ENCODE measurements at places on chromosomes 2 and 18.

GRCh38 chr2:66982766-66983165 lies 414.4 kb upstream of the ETAA1 start:
- DNase-seq = no peak

DNA sequence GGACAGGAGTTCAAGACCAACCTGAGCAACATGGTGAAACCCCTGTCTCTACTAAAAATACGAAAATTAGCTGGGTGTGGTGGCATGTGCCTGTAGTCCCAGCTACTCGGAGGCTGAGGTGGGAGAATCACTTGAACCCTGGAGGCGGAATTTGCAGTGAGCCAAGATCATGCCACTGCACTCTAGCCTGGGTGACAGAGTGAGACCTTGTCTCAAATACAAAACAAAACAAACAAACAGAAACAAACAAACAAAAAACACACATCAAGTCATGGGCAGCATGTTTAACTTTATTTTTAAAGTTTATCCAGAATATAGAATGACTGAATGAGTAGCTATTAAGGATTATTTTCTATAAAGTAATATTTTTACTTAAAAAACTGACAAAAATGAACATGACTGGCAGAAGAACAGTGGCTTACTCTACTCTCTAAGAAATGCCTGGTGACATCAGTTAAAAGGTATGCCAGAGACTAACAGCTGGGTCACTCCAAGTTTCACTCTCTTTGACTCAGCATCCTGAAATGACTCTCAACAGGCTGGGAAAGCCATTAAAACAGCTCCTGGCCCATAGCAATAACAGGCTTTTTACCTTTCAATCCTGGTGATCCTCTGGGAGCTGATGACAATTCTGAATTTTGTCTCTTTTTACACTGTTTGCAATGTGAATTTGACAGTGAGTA lies 281.6 kb upstream of the STON1 start:
- DNase-seq = peak; percentile 26

- no peak for DNase-seq
Observed at GRCh38 chr2:231743376-231744116, 35.2 kb downstream of the PTMA start.

GRCh38 chr2:85999061-85999831 lies 106.4 kb downstream of the POLR1A start:
- peak; percentile 32 for DNase-seq

- peak; percentile 57 for DNase-seq
Observed at GRCh38 chr2:225889452-225889851, 489.9 kb downstream of the NYAP2 start.

- DNase-seq = no peak
Observed at GRCh38 chr18:79940126-79940813, 11.2 kb downstream of the SLC66A2 start.

DNA sequence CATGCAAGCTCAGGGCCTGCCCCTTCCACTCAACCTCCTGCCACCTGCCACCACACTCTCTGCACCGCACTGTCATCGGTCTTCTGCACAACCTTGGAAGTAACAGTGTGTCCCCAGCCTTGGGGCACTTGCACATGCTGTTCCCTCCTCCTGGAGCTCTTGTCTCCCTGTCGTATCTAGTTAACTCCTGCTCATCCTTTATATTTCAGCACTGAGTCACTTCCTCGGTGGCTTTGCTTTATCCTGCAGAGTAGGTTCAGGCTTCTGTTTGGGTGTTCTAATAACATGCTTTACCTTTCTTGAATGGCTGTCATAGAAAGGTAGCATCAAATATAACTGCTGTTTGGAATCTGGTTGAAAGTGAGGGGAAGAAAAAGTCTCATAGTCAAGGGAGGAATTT lies 25.3 kb downstream of the PAX8 start:
- no peak for DNase-seq

GRCh38 chr2:218257390-218257981 lies 3.3 kb upstream of the GPBAR1 start:
- DNase-seq = peak; percentile 94

DNA sequence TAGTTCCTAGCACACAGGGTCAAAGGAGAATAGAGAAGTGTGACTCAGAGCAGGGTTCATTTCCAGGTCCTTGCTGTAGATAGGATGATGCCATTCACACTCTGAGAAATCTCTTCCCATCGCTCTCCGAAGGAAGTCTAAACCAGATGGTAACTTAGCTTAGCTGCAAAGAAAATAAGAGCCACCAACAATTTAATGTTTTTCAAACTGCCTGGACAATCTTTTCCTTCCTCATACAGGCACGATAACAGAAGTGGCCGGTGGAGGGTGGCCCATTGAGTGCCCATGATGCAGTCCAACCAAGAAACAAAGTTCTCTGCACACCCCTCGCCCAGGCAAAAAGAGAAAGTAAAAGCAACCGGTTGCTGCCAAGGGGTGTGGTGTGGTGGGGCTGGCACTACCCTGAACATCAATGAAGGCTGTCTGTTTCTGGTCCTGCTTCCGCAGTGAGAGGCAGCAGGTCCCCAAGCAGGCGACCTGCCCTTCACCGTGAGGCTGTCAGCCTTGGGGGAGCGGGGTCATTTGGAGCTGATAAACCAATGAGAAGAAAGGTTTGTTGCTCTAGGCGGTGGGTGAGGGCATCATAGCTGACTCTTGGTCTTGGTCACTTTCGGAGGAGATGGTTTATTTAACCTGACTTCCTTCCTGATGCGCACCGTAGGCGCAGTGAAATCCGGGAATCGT lies 105.6 kb upstream of the CD302 start:
- peak; percentile 79 for DNase-seq

DNA sequence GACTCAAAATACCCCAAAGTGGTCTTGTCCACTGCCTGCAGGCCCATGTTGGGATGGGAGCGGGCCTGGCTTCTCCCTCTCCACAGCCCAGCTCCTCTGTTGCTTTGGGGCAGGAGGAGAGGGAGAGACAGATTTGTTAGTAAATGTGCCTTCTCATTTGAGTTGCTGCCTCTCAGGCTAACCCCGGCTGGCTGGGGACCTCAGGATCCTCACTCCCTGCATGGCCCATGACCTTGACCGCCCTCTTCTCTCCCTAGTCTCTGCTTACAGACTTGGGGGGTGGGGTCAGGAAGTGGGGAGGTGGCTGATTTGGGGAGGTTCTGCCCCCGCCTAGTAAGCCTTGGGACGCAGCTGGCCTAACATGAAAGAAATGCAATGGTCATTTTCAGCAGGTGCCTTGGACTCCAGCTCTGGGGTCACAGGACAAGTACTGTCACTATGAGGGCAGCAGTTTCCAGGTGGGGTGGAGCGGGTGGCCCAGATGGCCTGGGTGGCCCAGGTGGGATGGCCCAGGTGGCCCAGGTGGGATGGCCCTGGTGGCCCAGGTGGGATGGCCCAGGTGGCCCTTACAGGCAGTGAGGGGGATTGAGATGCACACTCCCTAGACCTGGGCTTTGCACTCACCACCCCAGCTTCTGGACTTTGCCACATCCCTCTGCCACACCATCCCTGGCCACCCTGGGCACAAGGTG lies 24.1 kb downstream of the HJURP start:
- no peak for DNase-seq

DNA sequence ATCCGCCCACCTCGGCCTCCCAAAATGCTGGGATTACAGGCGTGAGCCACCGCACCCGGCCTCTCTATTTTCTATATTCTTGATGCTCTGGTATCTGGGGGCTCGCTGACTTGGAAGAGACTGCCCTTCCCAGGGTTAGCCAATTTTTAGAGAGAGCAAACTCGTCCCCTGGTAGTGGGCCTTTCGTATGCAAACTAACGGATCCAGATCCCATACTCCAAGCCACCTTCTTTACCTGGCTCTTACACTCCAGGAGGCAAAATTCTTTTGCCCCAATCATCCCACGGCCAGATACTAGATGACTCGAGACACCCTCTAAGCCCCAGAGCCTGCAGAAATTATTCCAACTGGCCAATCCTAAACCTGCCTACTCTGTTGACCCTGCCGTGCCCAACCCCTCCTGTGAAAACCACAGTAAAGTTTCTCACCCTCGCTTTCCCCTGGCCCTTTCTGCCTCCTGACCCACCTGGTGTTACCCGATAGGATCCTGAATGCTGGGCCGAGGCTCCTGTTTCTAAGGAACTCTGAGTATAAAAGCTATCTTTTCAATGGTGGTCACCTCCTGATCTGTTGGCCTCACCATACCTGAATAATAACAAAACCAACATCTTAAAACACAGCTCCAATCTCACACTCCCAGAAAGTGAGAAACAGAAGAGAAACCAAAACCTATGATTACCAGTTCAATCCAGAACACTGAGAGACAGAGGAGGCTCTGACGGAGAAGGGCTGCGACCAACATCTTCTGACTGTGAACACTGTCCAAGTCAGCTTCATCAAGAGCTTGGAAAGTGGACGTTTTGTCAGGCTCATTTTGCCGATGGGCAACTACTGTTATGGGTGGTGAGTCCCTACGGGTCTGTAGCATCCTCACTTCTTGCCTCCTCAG lies 57.6 kb upstream of the ZNF532 start:
- DNase-seq = no peak

DNA sequence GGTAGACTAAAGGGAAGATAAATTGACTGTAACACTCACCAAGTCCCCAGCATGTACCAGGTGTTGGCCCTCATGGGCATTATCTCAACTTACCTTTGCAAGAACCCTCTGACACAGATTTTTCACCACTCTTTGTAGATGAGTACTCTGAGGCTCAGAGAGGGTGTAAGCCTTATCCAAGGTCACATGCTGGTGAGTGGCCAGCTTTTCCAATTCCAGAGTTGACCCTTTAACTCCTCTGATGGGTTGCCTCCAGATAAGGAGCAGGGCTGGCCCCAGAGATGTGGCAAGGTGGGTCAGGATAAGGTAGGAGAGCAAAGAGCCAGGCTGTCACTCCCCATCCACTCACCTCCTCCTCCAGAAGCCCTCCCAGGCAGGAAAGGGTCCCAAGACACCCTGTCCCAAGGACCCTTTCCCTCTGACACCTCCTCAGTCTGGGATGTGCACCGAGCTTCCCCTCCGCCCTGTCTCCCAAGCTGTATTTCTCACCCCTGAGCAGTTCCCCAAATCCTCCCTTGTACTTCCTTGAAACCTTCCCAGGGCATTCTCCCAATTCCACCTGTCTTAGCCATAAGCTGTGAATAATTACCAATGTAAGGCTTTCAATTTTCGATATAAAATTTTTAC lies 165.9 kb downstream of the ZFP36L2 start:
- DNase-seq = no peak

DNA sequence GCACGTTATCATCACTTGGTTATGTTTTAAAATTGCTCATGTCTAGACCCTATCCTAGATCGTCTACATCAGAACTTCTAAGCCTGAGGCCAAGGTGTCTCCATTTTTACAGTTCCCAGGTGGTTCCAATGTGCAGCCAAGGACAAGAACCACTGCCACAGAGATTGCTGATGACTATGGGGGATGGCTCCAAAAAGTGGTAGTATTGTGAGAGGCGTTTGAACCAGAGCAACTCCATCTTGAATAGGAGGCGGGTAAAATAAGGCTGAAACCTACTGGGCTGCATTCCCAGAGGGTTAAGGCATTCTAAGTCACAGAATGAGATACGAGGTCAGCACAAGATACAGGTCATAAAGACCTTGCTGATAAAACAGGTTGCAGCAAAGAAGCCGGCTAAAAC lies 212.6 kb upstream of the FBXO11 start:
- no peak for DNase-seq

- no peak for DNase-seq
Observed at GRCh38 chr2:41460661-41461060, 587.2 kb upstream of the PKDCC start.

DNA sequence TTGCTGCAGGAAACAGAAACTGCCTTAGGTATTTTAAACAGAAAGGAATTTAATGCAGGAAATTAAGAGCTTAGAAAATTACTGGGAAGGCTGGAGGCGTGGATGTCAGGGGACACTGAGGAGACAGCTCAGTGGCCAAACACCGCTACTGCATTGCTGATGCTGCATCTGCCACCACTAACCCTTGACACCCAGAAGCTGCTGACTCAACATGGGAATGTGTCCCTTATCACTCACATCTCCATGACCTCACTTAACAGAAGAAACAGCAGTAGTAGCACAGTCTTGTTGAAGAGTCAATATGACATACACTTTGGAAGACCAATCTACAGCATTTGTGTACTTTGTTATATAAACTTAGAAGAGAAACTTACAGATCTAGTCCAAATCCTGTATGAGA lies 906.1 kb downstream of the SLC4A3 start:
- no peak for DNase-seq

GRCh38 chr18:41724195-41724594 lies 230.8 kb upstream of the PIK3C3 start:
- no peak for DNase-seq

DNA sequence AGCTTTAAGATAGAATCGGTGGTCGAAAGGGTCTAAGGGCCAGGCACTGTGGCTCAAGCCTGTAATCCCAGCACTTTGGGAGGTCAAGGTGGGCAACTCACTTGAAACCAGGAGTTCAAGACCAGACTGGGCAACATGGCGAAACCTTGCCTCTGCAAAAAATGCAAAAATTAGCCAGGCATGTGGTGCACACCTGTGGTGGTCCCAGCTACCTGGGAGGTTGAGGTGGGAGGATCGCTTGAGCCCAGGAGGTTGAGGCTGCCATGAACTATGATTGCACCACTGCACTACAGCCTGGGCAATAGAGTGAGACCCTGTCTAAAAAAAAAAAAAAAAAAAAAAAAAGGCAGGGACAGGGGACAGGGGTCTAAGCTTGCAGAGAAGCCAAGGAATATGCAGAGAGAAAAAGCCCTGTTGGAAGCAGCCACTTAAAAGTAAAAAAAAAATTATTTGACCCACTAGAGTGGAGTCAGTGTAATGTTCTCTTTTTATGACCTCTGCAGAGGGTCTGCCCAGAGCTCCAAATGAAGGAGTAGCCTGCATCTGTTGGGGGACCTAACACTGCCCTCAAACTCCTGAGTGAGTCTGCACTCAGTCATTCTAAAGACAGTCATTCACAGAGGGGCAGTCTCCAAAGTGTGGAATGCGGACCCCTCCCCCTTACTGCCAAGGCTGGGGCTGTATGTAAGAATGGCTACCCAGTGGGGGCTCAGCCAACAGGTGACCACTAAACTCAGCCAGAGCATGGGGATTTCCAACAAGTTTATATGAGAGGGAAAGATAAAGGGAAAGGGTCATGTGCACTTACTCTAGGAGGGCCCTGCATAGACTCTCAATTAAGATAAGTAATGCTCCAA lies 118.5 kb upstream of the CDCA7 start:
- no peak for DNase-seq

GRCh38 chr2:236337465-236338325 lies 73.5 kb upstream of the ASB18 start:
- no peak for DNase-seq

GRCh38 chr2:96500385-96501066 lies 4.6 kb downstream of the NEURL3 start:
- no peak for DNase-seq

GRCh38 chr2:71226096-71226964 lies 573 bp downstream of the PAIP2B start:
- no peak for DNase-seq

- DNase-seq = no peak
Observed at GRCh38 chr2:58992062-58992706, 751.1 kb upstream of the FANCL start.

GRCh38 chr2:67896476-67896875 lies 166.3 kb downstream of the C1D start:
- no peak for DNase-seq

Data from CD14-positive monocyte (primary cell).